ENCODE measurements at places on chromosomes 11 and 22.

DNA sequence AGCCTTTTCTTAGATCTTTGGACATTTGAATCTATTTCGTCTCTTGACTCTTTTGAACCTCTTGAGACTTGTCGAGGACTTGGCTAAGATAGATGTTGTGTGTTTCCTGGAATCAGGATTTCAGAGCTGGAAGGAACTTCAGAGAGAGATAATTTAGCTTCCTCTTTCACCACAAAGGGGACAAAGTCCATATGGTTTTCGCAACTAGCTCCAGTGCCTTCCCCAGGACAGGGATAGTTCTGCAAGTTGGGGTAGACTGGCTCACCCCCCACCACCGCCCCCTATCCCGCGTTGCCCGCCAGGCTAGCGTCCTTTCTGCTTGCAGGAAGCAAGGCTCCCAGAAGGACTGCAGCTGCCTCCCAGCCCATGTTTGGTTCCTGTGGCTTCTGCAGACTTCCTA is 75.7 kb upstream of the MYO18B start:
- peaks cover 17% of the 10 kb centered on the region for H3K4me1 ChIP-seq
- H3K4me3 ChIP-seq, result peak overlapping the region; percentile 5
- peak overlapping the region; percentile 78 for H3K27ac ChIP-seq
- peak; percentile 84 for DNase-seq
- H3K27me3 ChIP-seq, result no peaks in the 10 kb centered on the region

- H3K27me3 ChIP-seq, result no peaks in the 10 kb centered on the region
- no peak for DNase-seq
Observed at GRCh38 chr11:31173926-31174680, 195.4 kb downstream of the DCDC1 start.

DNA sequence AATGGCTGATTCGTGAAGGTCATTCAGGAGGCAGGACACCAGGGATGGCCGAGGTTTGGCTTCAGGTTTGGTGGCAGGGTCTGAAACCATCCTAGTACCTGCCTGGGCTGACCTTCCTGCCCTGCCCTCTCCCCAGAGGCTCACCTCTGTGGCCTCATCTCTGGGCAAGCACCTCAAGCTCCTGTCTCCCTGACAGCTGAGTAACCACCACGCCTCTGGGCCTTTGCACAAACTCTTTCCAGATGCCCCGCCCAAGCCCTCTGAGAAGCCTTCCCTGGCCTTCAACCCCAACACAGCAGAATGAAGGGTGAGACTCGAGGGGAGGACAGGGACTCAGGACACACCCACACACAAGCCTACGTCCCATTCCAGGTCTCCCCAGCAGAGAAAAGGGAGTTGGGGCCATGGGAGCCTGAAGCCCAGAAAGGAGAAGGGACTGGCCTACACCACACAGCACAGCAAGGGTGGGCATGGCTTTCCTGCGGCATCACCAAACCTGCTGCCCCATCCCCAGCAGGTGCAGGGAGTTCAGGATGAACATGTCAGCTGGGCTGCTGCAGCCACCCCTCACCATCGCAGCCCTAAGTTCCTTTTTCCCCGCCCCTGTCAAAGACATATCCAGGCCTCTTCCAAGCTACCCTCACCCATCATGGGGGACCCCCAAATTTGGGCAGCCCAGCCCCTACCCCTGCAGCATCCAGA is 2.4 kb downstream of the SHISA8 start:
- H3K4me1 ChIP-seq, result peaks cover 27% of the 10 kb centered on the region
- H3K36me3 ChIP-seq, result peaks cover under 1% of the 10 kb centered on the region
- no peak overlapping the region for H3K4me3 ChIP-seq
- H3K27ac ChIP-seq, result no peak overlapping the region
- H3K27me3 ChIP-seq, result peaks cover 81% of the 10 kb centered on the region
- no peak for DNase-seq

- H3K4me1 ChIP-seq, result peaks cover 45% of the 10 kb centered on the region
- H3K36me3 ChIP-seq, result no peaks in the 10 kb centered on the region
- H3K27me3 ChIP-seq, result peaks cover 52% of the 10 kb centered on the region
- DNase-seq, result no peak
Observed at GRCh38 chr11:123197711-123198110, 2.7 kb upstream of the CLMP start.

DNA sequence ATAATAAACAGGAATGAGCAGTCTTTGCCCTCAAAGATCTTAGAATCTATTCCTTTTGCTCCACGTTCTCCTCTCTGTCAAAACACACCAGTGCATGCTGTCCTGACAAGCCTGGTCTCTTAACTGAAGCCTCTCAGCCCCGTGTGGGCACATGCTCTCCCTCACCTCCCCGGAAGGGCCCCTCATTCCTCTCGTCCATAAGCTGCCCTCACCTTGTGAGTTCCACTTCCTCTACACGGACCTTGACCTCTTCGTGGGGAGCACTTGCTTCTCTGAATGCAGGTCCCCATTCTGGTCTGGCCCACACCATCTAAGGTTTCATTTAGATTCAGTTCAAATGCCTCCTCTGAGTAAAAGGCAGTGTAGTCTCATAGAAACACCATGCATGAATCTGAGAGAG is 412.3 kb upstream of the SYN3 start:
- no peaks in the 10 kb centered on the region for H3K27me3 ChIP-seq
- no peak overlapping the region for H3K27ac ChIP-seq
- no peak overlapping the region for H3K4me3 ChIP-seq
- H3K36me3 ChIP-seq, result no peaks in the 10 kb centered on the region

DNA sequence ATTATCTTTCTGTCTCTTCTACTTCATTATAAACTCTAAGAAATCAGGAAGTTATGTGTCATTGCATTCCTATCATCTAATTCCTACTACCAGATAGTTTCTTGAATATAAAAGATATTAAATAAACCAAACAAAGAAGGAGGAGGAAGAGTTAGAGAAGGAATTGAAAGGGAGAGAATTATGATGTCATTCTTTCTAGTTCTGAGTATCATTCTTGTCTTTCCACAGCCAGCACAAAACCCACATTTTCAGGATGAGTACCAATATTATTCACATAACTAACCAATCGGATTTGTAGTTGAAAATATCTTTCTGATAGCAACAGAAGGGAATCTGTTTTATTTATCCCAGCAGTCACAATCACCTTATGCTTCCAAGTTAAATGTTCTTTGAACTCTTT is 13.3 kb downstream of the MS4A13 start:
- H3K4me1 ChIP-seq, result no peaks in the 10 kb centered on the region
- H3K4me3 ChIP-seq, result no peak overlapping the region
- H3K27ac ChIP-seq, result no peak overlapping the region
- H3K36me3 ChIP-seq, result no peaks in the 10 kb centered on the region

DNA sequence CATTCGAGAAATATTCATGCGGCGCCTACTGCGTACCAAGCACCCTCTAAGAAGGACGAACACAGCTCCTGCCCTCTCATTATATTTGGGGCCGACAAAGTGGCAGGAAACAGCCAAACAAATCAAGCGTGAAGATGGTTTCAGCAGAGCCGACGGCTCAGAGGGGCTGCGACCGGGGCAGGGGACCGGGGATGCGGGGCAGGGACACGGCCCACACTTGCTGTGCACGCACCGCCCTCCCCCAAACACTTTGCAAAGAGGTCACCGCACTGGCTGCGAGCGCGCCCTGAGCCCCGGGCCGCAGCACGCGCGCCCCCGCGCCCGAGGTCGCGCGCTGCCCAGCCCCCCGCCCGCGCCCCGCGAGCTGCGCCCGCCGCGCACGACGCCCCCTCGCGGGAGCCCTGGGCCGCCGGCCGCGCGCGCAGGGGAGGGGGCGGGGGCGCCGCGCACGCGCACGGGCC is 255 bp upstream of the SYNGR1 start:
- H3K27me3 ChIP-seq, result no peaks in the 10 kb centered on the region
- peak overlapping the region; percentile 74 for H3K4me3 ChIP-seq

GRCh38 chr22:46684706-46685105 is 53.3 kb downstream of the CERK start:
- peaks cover 18% of the 10 kb centered on the region for H3K4me1 ChIP-seq
- H3K27me3 ChIP-seq, result no peaks in the 10 kb centered on the region
- peaks cover 50% of the 10 kb centered on the region for H3K36me3 ChIP-seq
- DNase-seq, result no peak
- no peak overlapping the region for H3K4me3 ChIP-seq
- H3K27ac ChIP-seq, result no peak overlapping the region

- H3K4me3 ChIP-seq, result no peak overlapping the region
- H3K27me3 ChIP-seq, result peaks cover 14% of the 10 kb centered on the region
- no peak overlapping the region for H3K27ac ChIP-seq
- no peak for DNase-seq
- no peaks in the 10 kb centered on the region for H3K36me3 ChIP-seq
Observed at GRCh38 chr22:31295360-31295759, 3.1 kb upstream of the PIK3IP1 start.

DNA sequence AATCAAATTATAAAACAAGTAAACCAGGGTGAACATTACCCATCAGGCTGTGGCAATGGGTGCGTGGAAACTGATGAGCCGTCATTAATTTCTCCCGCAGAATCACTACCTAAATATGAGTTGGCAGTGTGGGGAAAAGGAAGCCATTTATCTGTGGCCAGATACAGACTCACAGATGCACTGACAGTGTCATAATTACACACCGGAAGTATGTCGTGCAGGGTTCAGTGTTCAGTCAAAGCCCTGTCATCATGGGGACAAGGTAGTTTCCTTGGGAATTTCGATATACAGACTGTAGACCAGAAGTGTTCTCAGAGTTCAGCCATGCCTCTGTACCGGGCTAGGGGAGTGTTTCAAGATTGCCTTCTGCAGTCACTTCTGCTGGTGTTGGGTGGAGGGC is 119.2 kb upstream of the SEZ6L start:
- no peak for DNase-seq

GRCh38 chr11:68932358-68932757 is 28.7 kb downstream of the IGHMBP2 start:
- no peak overlapping the region for H3K27ac ChIP-seq
- H3K36me3 ChIP-seq, result peaks cover 95% of the 10 kb centered on the region
- peaks cover 11% of the 10 kb centered on the region for H3K4me1 ChIP-seq
- H3K27me3 ChIP-seq, result no peaks in the 10 kb centered on the region
- no peak overlapping the region for H3K4me3 ChIP-seq

DNA sequence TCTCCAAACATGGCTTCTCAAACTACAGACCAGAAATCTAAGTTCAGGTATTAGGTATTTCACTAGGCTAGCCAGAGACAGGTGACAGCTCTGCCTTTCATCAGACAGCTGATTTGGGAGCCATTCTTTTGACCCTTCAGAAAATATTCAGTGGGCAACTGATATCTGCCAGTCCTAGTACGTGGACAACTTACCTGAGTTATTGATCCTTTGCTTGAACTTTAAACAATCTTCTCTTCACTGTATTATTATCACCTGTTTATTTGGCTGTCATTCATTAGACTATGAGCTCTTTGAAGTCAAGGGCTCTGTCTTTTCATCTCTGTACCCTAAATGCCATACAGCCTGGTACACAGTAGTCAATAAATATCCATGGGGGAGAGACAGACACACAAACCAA is 17.2 kb downstream of the TRIM66 start:
- no peak for DNase-seq
- H3K27ac ChIP-seq, result no peak overlapping the region
- no peak overlapping the region for H3K4me3 ChIP-seq
- no peaks in the 10 kb centered on the region for H3K36me3 ChIP-seq

DNA sequence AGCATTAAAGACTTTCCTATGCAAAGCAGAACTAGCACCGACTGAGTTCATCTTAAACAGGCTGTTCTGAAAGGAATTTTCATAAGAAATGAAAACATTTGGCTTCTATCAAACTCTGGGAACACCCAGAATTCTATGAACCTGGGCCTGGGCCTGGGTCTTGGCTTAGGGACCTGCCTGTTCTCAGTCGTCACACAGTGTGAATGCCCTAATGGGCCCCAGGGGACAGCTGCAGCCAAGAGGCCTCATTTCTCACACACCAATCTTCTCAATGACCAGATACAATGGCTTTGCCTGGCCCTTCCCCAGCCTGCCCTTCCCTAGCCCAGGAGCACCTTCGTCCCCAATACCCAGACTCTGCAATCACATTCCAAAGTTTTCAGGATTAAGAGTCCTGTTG is 234.9 kb upstream of the ARHGAP20 start:
- no peaks in the 10 kb centered on the region for H3K27me3 ChIP-seq
- no peaks in the 10 kb centered on the region for H3K36me3 ChIP-seq
- peak overlapping the region; percentile 50 for H3K27ac ChIP-seq
- H3K4me1 ChIP-seq, result peaks cover 16% of the 10 kb centered on the region
- peak; percentile 54 for DNase-seq

DNA sequence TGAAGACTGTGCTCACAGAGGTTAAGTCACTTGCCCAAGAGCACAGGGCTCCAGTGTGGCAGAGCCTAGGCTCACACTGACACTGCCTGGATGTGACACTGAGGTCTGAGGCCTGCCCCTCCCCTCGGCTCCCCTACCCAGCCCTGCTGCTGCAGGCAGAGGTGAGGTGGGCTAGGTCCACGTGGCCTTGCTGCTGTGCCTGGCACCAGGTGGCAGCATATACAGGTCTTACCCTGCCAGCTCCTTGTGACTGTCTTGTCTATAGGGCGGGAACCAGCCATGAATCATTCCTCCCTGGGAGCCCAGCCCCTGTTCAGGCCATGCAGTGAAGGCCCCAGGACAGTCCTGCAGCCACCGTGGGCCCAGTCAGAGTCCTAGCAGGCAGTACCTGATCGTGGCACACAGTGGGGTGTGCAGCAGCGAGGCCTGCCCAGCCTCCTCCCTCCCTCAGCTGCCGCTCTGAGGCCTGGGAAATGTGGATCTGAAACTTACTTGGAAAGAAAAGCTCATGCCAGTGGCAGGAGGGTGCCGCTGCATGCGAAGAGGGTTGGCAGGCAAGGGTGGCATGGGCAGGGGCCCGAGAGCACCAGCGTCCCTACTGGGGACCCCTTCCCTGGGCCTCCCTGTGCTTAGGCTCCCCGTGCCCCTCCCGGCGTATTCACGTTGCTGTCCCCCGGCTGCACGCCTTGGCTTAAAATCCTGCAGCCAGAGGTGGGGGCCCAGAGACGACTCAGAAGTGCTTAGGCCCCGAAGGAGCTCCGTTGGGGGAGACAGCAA is 1.2 kb upstream of the CERK start:
- H3K36me3 ChIP-seq, result peaks cover 4% of the 10 kb centered on the region
- no peaks in the 10 kb centered on the region for H3K27me3 ChIP-seq
- peak; percentile 74 for DNase-seq
- peak overlapping the region; percentile 56 for H3K4me3 ChIP-seq
- peaks cover 44% of the 10 kb centered on the region for H3K4me1 ChIP-seq
- H3K27ac ChIP-seq, result peak overlapping the region; percentile 76

DNA sequence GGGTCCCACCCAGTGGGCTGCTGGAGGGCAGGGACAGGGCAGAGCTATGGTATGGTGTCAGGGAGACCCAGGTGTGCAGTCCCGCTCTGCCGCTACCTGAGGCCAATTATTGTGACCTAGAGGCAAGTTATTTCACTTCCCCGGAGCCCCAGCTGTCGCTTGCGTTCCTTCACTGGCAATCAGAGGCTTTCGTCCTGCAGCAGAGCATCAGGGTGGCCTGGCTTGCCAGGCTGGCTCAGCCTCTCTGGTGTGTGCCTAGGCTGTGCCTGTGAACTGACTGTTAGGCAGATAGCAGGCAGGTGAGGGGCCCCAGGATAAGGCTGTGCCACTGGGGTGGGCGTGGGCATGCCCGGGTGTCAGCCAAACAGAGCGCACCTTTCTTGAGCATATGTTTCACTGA is 31.4 kb downstream of the GLB1L2 start:
- no peaks in the 10 kb centered on the region for H3K36me3 ChIP-seq
- H3K4me1 ChIP-seq, result peaks cover 3% of the 10 kb centered on the region
- no peak for DNase-seq
- H3K27ac ChIP-seq, result no peak overlapping the region

- H3K4me3 ChIP-seq, result no peak overlapping the region
- no peak overlapping the region for H3K27ac ChIP-seq
- DNase-seq, result no peak
- H3K4me1 ChIP-seq, result no peaks in the 10 kb centered on the region
- H3K27me3 ChIP-seq, result no peaks in the 10 kb centered on the region
Observed at GRCh38 chr11:11324090-11324489, 29.0 kb downstream of the CSNK2A3 start.

Measured in muscle of leg (tissue), 16 donors.